ENCODE measurements at places on chromosomes 1 and 21. TPM values are rescaled to one million over a fixed set of nuclear protein-coding genes. Genes with fewer than 3 reads are reported as not detected.
A peak's percentile ranks its signal among the peaks of the same experiment; 100 is the strongest.

DNA sequence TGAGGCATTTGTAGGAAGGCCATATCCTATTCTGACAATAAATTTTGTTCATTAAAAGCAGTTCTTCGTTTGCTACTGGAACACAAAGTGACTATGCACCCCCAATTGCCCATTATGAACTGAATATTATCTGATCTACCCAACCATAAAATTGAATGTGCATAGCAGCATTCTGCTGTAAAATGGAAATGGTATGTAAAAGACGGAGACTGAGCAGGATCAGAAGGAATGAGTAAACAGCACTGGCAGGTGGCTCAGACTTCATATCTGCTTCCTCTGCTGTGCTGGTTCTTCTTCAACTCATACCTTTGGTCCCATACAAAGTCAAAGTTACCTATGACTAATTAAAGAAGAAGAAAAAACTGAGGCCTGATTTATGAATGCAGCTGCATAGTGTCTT, 339.5 kb downstream of the PLA2G4A start:
- H3K4me3 ChIP-seq: no peak overlapping the region
- no peaks in the 10 kb centered on the region for H3K4me1 ChIP-seq
- H3K27me3 ChIP-seq: no peaks in the 10 kb centered on the region

DNA sequence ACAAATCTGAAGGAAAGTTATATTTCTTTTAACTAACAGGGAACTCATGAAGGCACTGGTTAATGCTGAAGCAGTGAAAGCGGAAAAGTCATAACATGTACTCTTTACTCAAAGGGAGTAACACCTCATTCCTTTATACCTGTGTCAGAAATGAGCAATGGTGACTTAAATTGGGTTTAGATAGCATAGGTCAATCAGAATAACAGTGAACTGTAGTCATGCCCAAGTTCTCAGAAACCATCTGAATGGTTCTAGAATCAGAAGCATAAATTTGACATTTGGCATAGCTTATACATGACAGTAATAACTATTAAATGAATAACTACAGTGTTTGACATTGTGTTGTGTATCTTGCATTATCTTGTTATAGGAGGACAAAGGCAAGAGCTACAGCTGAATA, 382.0 kb downstream of the NUF2 start:
- no peaks in the 10 kb centered on the region for H3K4me1 ChIP-seq
- no peak overlapping the region for H3K27ac ChIP-seq
- no peaks in the 10 kb centered on the region for H3K36me3 ChIP-seq
- DNase-seq: no peak

- DNase-seq: no peak
- no peak overlapping the region for H3K27ac ChIP-seq
- no peaks in the 10 kb centered on the region for H3K4me1 ChIP-seq
- peaks cover 9% of the 10 kb centered on the region for H3K27me3 ChIP-seq
- H3K4me3 ChIP-seq: no peak overlapping the region
- no peaks in the 10 kb centered on the region for H3K36me3 ChIP-seq
Observed at GRCh38 chr21:45471525-45472221, 66.7 kb downstream of the COL18A1 start.

- H3K27me3 ChIP-seq: peaks cover 39% of the 10 kb centered on the region
- no peak overlapping the region for H3K27ac ChIP-seq
- no peaks in the 10 kb centered on the region for H3K36me3 ChIP-seq
- no peaks in the 10 kb centered on the region for H3K4me1 ChIP-seq
Observed at GRCh38 chr1:154752273-154753030, 117.6 kb downstream of the KCNN3 start.

- H3K4me3 ChIP-seq: no peak overlapping the region
- no peaks in the 10 kb centered on the region for H3K4me1 ChIP-seq
- H3K36me3 ChIP-seq: no peaks in the 10 kb centered on the region
Observed at GRCh38 chr1:228818928-228819630, 83.8 kb downstream of the RHOU start.

DNA sequence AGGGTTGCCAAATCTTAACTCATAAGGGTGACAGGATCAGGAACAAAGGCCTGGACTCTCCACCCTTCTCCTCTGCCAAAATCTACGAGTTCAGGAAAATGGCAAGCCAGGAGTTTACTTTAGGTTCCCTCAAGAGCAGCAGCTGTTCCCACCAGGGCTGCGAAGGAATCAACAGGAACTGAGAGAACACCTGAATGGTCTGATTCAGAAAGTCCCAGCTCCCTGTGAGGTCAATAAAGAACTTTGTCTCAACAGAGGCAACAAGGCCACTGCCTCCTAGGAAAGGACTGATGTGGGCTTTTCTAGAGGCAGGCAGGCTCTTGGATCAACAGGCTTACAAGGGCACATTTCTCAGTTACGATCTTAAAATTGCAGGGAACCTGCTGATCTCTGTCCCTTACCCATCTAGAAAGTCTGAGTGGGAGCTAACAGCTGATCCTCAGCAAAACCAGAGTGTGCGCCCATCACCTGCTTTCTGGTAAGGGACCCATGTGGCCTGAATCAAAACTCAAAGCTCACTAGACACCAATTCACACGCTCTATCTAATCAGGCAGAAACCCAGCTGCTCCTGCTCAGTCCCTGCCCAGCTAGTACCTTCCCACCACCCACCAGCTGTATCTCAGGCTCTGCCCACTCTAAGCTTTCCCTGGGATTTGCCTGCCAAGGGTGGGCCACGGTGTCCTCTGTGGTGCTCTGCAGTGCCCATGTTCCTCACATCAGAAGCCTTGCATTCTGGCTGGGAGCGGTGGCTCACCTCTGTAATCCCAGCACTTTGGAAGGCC, 83.1 kb downstream of the CAPZB start:
- no peaks in the 10 kb centered on the region for H3K36me3 ChIP-seq
- no peaks in the 10 kb centered on the region for H3K27me3 ChIP-seq
- DNase-seq: no peak
- no peak overlapping the region for H3K27ac ChIP-seq
- H3K4me3 ChIP-seq: no peak overlapping the region

GRCh38 chr1:24720152-24720551, 25.1 kb upstream of the CLIC4 start:
- DNase-seq: peak; percentile 3
- no peaks in the 10 kb centered on the region for H3K36me3 ChIP-seq
- no peak overlapping the region for H3K4me3 ChIP-seq
- H3K27ac ChIP-seq: no peak overlapping the region
- H3K27me3 ChIP-seq: no peaks in the 10 kb centered on the region

- H3K4me3 ChIP-seq: no peak overlapping the region
- H3K27me3 ChIP-seq: no peaks in the 10 kb centered on the region
- no peaks in the 10 kb centered on the region for H3K4me1 ChIP-seq
- no peaks in the 10 kb centered on the region for H3K36me3 ChIP-seq
- no peak overlapping the region for H3K27ac ChIP-seq
- DNase-seq: no peak
Observed at GRCh38 chr1:157652859-157653493, 47.6 kb downstream of the FCRL3 start.

- H3K36me3 ChIP-seq: no peaks in the 10 kb centered on the region
- DNase-seq: no peak
- H3K4me1 ChIP-seq: no peaks in the 10 kb centered on the region
- no peak overlapping the region for H3K4me3 ChIP-seq
Observed at GRCh38 chr1:211198880-211199279, 60.3 kb upstream of the RCOR3 start.

DNA sequence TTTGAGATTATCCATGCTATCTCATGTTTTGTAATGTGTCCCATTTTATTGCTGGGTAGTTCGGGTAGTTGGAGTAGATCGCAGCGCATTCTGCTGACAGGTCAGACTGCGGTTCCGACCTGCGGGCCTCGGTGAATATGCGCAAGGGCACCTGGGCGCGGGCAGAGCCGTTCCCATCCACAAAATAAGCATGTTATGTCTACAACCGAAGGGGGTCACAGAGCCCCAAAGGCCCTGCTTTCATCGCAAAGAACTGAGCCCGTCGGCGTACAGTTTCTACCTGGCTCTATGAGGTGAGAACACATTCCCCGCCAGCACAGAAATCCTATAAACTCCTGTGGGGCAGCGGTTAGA, 88.4 kb downstream of the PRKAB2 start:
- H3K4me3 ChIP-seq: peak overlapping the region; percentile 59
- H3K36me3 ChIP-seq: no peaks in the 10 kb centered on the region
- H3K4me1 ChIP-seq: peaks cover 24% of the 10 kb centered on the region
- DNase-seq: no peak

- H3K36me3 ChIP-seq: no peaks in the 10 kb centered on the region
- no peak for DNase-seq
- peaks cover 13% of the 10 kb centered on the region for H3K4me1 ChIP-seq
- H3K27ac ChIP-seq: no peak overlapping the region
- peaks cover 19% of the 10 kb centered on the region for H3K27me3 ChIP-seq
Observed at GRCh38 chr1:244050014-244050834, 859 bp upstream of the ZBTB18 start.

The RPE65 gene
- not detected for total RNA-seq

The GJC2 gene
- total RNA-seq: 0.62 TPM

The TXNIP gene
- 263 TPM for total RNA-seq

The MIXL1 gene
- not detected for total RNA-seq

The CDCA8 gene
- total RNA-seq: 72.5 TPM

The ADAM30 gene
- not detected for total RNA-seq
